ENCODE measurements at places on chromosomes 13 and 19.

- DNase-seq = no peak
These were observed 36.6 kb downstream of the MYH14 start for GRCh38 chr19:50239921-50240590.

GRCh38 chr13:25816239-25816638 is 235.6 kb downstream of the SHISA2 start:
- no peak for DNase-seq

GRCh38 chr19:679418-680286 is 3.5 kb downstream of the FSTL3 start:
- peak; percentile 51 for DNase-seq

DNA sequence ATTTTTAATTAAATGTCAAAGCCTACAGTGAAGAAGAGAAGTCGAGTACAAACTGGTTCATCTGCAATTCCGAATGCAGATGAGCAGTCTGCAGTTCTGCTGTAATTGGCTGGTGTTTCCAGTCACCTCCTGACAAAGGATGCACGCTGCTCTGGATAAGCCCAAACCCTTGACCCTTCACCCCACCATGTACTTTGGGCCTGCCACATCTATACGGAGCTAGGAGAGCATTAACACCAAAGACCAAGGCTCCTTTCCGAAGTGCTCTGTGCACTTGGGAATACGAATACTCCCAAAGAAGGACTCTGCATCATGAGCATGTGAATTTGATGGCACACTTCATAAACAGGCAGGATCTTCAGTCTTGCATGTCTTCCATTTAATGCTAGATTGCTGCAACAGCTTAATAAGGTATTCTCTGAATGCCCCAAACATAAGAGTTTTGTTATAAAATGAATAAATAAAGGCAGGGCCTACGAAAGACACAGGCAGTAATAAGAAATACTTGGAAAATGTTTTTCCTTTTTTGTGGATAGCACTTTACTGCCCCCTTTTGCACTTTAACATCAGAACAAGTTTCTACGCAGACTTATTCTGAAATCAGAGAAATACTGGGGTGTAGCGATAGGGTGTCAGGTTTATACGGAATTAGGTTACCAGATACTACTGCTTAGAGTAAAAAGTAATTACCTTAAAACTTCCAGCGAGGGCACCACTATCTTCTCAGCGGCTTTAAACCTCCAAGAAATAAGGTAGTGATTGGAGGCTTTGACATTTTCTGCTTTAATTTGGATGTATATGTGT is 15.0 kb downstream of the EFNB2 start:
- no peak for DNase-seq

DNA sequence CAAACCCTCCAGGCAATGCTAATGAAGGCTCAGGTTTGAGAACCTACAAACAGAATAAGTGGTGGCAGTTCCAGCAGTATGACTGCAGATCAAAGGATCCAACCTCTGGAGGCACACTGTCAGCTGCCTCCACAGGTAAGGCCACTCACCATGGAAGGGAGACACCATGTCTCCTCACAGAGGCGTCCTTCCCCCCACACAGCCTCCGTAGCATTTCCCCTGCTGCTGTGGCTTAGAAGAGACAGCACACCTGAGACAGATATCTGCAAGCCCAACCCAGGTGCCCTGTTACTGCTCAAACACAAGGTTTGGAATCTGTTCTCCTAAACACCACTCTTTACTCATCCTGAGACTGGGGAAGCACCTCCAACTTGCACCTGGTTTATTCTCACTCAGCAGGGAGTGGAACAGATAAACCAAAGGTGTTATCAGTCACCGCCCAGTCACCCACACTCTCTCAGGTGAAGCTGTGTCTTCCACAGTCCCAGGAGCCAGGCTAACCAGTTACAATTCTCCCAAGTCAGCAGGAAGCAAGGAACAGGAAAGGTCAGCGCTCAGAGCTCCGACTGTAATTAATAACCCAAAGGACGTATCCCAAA is 311.2 kb downstream of the FOXO1 start:
- DNase-seq = no peak

DNA sequence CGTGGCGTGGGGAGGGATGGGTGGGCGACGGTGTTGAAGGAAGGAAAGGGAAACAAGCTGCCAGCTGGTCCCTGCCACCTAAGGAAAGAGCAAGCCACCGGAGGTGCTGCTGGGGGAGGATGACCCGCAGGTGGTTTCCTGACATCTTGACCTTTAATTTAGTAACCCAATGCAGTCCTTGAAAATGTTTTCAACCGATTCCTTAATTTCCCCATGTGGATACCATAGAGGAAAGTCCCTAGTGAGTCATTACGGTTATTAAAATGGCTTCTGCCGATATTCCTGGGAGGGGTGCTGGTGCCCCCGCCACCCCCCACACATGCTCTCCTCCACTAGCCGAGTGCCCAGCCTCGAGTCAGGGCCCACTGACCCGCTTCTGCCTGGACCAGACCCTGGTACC is 6.3 kb upstream of the ANKRD10 start:
- DNase-seq = no peak

- DNase-seq = no peak
These were observed 1581.3 kb downstream of the EFNB2 start for GRCh38 chr13:104954210-104954609.

All from CD4-positive, alpha-beta T cell treated with Interleukin-15 for 1 hour (primary cell).